ENCODE measurements at places on chromosomes 3 and 15. TPM values are rescaled to one million over a fixed set of nuclear protein-coding genes. Genes with fewer than 3 reads are reported as not detected.

Gene DAZL
- 4.3 TPM for total RNA-seq

Gene IGSF11
- total RNA-seq = 1.7 TPM

Gene TYRO3
- total RNA-seq = 89.6 TPM

Gene CFAP20DC
- 6.1 TPM for total RNA-seq

Gene ALDH1L1
- total RNA-seq = 2.0 TPM

Gene SCAMP5
- 70.1 TPM for total RNA-seq

Gene MUSTN1
- total RNA-seq = 3.3 TPM

Gene RPP25
- total RNA-seq = 31.3 TPM

Gene CIAO2A
- total RNA-seq = 72.3 TPM

Gene CLDN18
- 0.16 TPM for total RNA-seq

Data from WTC11 (cell line).